ENCODE measurements at places on chromosomes 7 and 10.

GRCh38 chr10:95035332-95036295 is 33.7 kb downstream of the CYP2C8 start:
- DNase-seq = no peak

DNA sequence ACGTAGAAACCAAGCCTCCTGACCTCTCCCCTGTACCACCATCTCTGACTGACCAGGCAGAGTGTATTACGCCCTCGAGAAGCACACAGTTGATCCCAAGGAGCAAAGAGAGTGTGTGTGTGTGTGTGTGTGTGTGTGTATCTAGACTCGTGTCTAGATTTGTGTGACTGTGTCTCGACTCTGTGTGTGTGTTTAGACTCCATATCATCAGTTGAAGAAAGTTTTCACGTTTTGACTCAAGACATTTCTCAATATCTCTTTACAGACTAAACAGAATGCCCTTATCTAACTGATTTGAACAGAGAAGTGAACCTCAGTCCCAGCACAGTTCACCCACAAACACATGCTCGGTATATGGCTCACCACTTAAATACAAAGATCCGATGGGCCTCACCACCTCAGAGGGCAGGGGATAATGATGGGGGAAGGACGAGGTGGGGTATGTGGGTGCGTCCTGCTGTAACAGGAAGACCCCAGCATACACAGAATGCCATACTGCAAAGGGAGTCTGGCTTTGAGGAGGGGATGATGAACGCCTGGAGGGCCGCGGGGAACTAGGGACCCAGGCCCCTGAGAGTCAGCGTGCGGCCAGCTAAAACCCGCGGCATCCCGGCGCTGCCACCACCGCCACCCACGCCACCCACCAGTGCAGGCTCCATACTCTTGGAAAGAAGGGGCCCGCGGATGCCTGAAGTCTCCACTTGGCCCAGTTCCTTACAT is 780 bp downstream of the ALDH18A1 start:
- DNase-seq = no peak

DNA sequence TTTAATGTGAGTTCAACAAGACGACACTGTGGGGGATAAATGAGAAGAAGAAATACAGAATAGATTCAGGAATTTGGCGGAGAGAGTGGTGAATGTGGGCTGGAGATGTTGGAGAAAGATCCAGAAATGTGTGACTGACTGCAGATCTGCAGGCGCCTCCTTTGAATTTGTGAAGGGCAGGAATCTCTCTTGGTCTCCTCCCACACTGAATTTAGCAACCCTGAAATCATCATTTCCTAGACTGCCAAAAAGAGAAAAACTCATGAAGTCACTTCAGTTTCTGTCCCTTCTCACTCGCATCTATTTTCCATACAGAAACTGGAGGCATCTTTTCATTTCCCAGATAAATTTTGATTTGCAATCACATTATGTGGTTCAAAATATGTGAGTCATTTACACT is 128.7 kb downstream of the GNAI1 start:
- no peak for DNase-seq

GRCh38 chr7:14579971-14580370 is 322.6 kb downstream of the DGKB start:
- DNase-seq = no peak

- no peak for DNase-seq
Measured at GRCh38 chr7:6179620-6180343, 92.6 kb downstream of the CYTH3 start.

- no peak for DNase-seq
Measured at GRCh38 chr10:109695988-109696387, 227.3 kb downstream of the XPNPEP1 start.

- DNase-seq = no peak
Measured at GRCh38 chr10:103671126-103671895, 177.8 kb downstream of the NEURL1 start.
